ENCODE measurements at places on chromosomes 13 and 19.
A peak's percentile ranks its signal among the peaks of the same experiment; 100 is the strongest.

GRCh38 chr13:44244288-44244687 lies 129.3 kb upstream of the SERP2 start:
- peak; percentile 20 for ATAC-seq

- ATAC-seq: no peak
These were observed 598.6 kb downstream of the EFNB2 start for GRCh38 chr13:105936816-105937215.

GRCh38 chr13:49627831-49628652 lies at the start of gene ARL11:
TSS of gene ARL11 (plus strand) at chr13:49628507. CDS start at chr13:49630448, 1,941 bp downstream.
- no peak for ATAC-seq

GRCh38 chr19:33197591-33198000 lies 3.5 kb downstream of the LRP3 start:
- no peak for ATAC-seq

DNA sequence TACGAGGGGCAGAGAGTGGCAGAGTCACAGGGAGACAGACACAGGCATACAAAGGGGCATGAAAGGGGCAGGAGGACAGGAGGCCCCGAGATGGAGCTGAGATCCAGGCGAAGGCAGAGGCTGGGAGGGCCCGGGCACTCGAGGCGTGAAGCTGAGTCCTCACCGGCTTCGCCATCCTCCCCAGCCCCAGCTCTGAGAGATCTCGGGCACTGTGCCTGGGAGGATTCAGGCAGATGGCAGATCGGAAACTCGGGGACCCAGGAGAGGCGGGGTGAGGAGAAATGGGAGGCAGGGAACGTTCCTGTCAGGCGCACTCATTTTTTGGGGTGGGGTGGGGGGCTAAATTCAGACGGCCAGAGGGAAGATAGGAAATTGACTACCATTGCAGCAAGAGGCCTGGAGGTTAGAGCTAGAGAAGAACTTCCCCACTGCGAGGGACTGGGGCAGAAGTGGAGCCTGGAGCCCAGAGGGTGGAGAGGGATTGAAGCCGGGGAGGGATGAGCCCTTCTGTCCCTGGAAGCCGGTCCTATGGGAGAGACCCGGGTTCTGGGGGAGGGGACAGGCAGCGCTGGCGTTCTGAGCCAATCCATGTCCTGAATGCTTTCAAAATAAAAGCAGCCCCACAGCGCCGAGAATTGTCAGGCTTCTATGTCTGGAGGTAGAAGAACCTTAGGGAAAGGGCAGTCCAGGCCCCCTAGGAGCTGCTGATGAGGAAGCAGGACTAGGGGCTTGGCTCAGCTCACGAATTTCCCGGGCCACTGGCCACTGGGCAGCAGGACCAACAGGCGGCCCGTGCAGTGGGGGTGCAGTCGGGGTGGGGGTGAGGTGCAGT lies 12.6 kb downstream of the LRRC4B start:
- peak; percentile 31 for ATAC-seq

- no peak for ATAC-seq
These were observed 171.7 kb downstream of the DNAJC15 start for GRCh38 chr13:43195112-43195511.

DNA sequence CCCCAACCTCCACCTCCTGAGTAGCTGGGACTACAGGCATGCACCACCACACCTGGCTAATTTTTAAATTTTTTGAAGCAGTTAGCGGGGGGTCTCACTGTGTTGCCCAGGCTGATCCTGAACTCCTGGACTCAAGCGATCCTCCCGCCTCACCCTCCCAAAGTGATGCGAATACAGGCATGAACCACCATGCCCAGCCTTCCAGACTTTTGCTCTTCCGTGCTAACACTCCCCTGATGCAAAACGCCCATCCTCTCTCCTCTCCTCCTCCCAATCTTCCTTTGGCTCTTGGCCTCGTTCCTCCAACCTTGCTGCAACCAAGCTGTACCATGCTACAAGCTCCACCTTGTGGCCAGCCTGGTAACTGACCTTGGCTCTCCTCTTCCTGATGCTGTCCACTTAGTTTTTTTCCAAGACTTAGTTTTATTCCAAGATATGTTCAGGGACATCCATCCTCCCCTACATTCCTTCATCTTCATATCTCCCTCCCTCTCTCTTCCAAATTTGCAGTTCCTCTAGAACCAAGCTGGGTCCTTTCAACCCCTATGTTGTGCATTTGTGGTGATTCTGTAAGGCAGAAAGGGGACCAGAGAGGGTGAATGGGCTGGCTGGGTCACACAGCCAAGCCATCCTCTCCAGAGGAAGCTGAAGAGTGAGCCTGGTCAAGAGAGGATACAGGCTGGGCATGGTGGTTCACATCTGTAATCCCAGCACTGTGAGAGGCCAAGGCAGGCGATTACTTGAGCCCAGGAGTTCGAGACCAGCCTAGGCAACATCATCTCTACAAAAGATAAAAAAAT lies 32.8 kb downstream of the TINCR start:
- ATAC-seq: no peak

GRCh38 chr13:66933527-66933926 lies 296.6 kb downstream of the PCDH9 start:
- ATAC-seq: no peak

- no peak for ATAC-seq
These were observed 834.0 kb upstream of the PCDH9 start for GRCh38 chr13:68064001-68064770.

- ATAC-seq: no peak
These were observed 3.4 kb upstream of the ZIC2 start for GRCh38 chr13:99977912-99978798.

DNA sequence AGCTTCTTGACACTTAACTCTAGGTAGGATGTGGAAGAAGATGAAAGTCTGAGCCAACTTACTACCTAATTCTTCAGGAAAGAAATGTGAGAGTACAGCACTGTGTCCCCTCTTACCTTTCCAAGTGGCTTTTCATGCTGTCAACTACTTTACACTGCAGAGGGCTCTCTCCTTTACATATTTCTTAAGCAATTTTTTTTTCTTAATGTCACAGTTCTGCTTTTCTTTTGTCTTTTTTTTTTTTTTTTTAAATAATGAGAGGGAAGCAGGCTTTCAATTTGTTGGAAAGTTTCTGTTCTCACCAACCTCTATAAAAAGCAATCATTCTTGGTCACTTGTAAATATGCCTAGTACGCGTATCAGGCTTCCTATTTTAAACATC lies 212.7 kb upstream of the MIR17HG start:
- peak; percentile 62 for ATAC-seq

GRCh38 chr13:44116562-44117332 lies 237.0 kb downstream of the LACC1 start:
- ATAC-seq: no peak

DNA sequence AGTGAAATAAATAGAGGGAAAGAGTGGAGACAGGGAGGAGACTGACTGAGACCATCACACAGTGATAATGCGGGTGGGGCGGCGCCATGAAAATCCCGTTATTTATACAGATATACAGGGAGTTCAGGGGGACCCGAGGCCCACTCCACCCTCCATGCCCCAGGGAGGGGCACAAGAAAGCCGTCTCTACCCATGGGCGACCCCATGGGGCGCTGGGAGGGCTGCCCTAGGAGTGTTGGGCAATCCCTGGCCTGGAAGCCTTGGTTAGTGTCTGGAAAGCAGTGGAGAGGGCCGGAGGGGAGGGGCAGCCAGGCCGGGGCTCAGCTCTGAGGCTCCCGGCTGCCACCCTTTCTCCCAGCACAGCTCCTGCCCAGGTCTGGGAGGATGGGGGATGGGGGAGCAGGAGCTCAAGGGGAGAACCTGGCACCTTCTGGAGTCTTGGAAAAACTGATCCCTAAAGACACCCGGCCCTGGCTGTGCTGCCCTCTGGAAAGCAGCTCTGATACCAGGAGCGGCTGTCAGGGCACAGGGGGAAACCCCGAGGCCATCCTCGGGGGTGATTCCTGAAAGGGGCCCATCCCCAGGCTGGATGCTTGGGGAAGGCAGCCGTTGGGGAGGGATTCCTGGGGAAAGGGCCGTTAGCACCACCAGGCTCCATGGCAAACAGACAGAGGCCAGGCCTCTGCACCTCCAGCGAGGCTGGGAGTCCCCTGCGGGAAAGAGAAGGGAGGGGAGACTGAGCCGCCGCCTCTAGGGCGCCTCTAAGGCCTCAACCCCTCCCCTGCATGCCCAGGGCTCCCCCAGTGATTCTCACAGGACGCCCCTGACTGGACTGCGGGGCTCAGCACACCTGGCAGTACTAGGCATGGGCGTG lies 3.0 kb upstream of the PRKD2 start:
- no peak for ATAC-seq

GRCh38 chr13:111602874-111603273 lies 282.4 kb downstream of the TEX29 start:
- no peak for ATAC-seq

DNA sequence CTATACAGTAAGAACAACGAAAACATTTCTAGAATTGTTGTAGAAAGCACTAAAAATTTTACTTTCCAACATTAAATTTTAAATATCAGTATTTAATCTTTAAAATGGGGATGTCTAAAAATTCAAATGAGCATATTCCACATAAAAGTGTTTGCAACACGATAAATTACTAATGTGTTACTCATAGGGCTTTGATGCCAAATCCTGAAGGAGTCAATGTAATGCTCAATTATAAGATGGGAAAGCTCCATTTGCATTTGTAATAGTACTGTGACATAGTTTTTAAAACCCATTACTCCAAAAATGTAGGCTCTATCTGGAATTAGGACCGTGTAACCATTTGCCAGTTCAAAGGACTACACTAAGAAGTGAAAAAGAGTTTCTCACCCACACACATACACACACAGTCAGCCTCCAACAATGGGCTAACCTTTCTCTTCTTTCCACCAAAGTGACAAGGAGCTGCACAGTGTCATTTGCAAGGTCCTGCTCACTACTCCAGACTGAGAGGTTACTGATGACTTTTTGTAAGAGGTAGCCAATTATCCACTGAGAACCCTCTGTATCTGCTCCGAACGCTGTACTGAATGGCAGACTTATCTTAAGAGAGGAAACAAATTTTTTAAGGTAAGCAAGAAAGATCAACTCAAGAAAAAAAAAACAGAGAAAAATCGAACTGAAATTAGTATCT lies 26.1 kb upstream of the EEF1AKMT1 start:
- no peak for ATAC-seq

GRCh38 chr13:103272770-103273169 lies 206.6 kb upstream of the SLC10A2 start:
- ATAC-seq: no peak

- ATAC-seq: peak; percentile 79
These were observed 30.1 kb downstream of the ZAR1L start for GRCh38 chr13:32284927-32285632.

- ATAC-seq: no peak
These were observed 142.2 kb downstream of the MZT1 start for GRCh38 chr13:72585254-72585653.

GRCh38 chr13:97437729-97438128 lies 3.8 kb downstream of the RAP2A start:
- ATAC-seq: no peak

- peak; percentile 80 for ATAC-seq
These were observed 23.2 kb upstream of the CPAMD8 start for GRCh38 chr19:17049711-17050280.

DNA sequence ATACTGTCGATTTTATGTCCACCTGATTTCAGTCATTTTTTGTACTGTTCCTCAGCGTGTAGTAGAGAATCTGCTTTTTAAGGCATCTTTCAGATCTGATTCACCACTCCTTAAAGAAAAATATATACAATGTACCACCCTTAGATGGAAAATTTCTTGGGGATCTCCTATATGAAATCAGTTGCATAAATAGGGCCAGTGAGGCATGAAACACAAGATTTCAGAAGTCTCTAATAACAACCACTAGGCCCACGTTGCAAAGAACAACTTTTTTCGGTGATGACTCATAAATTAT lies 1.4 kb downstream of the USP12 start:
- peak; percentile 15 for ATAC-seq

GRCh38 chr13:48858122-48858902 lies 117.4 kb upstream of the FNDC3A start:
- ATAC-seq: peak; percentile 67

GRCh38 chr13:100957741-100958140 lies 283.1 kb upstream of the TMTC4 start:
- no peak for ATAC-seq

GRCh38 chr13:45630791-45631190 lies 15.3 kb upstream of the ERICH6B start:
- no peak for ATAC-seq

DNA sequence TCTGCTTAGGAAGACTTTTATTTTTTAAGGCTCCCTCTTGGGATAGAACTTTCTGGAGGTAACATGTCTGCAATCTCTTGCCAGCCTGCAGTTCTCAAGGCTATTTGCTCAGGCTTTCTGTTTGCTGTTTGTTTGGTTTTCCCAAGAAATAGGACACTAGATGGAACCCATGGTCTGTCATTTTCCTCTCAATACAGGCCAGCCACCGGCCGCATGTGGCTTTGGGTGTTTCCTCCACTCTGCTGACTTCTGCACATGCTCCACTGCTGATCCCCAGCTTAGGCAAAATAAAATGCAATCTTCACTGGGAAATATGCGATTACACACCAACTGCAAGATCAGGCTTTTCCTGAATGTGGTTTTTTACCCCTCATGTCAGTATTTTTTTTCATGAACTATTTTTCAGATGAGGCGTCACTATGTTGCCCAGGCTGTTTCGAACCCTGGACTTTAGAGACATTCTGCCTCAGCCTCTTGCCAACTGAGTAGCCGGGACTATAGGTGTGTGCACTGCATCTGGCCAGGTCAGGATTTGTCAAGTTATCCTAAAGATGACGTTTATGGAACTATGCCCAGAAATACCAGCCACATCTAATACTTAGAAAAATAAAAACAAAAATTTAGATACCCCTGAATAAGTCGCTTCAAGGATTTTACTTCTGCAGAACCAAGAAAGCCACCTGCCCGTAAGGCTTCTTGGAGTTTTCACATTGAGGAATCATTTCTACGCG lies 94.3 kb upstream of the PABPC3 start:
- no peak for ATAC-seq

DNA sequence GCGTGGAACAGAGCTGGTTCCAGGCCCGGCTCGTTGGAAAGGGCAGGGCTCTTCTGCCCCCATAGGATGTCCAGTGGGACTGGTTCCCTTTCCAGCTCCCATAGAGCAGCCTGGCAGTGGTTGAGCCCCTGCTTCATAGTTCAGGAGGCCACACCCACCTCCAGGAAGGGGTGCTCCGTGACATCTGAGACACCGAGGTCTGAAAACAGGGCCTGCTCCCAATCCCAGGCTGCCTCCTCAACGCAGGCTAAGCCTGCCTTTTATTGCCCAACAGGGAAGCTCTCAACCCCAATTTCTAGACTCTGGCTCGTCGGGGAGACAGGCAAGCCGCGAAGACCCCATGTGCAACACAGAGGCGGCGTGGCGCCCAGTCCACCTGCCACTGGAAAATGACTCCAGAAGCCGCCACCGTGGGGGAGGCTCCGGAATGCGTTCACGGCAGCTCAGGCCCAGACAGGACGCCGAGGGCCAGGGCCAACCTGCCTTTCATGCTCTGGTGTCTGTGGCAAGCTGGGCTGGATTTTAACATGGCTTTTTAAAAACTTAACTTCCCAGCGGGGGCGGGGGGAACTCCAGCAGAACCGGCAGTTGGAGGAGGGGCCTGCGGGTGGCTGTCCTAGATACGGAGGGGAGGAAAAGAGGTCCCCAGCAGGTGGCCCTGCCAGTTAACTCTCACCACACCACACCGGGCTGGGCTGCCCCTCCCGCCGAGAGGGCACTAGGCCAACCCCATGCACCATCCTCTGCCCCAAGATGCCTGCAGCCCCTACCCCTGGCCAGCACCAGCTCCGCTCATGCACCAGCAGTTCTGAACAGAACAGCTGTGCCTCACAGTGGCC lies 17.9 kb upstream of the TINCR start:
- no peak for ATAC-seq

- ATAC-seq: no peak
These were observed 131.5 kb downstream of the DNAJC15 start for GRCh38 chr13:43154839-43155238.

GRCh38 chr13:23506807-23507291 lies 63.4 kb upstream of the TNFRSF19 start:
- peak; percentile 67 for ATAC-seq

- ATAC-seq: no peak
These were observed 388.1 kb downstream of the KCNRG start for GRCh38 chr13:50403311-50403710.
